ENCODE measurements at places on chromosomes 4 and X.

GRCh38 chrX:48025561-48025960 is 18.8 kb downstream of the SPACA5 start:
- peak; percentile 42 for DNase-seq

DNA sequence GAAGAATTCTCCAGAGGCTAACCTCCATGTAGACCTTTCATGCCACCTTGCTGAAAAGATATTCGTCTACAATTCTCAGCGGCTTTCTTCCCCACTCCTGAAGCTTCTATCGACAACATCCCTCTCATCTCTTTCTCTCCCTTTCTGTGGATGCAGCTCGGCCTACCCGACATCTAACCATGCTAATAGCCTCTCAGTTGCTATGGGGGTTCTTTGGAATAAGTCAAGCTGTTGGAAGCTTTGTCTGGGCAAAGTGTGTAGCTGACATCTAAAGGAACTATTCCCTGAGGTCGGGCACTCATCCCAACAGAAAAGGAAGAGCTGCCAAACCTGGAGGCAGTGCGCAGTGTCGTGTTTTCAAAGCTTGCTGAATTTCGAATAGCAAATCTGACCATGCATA is 192.1 kb downstream of the RBMX2 start:
- DNase-seq, result no peak

DNA sequence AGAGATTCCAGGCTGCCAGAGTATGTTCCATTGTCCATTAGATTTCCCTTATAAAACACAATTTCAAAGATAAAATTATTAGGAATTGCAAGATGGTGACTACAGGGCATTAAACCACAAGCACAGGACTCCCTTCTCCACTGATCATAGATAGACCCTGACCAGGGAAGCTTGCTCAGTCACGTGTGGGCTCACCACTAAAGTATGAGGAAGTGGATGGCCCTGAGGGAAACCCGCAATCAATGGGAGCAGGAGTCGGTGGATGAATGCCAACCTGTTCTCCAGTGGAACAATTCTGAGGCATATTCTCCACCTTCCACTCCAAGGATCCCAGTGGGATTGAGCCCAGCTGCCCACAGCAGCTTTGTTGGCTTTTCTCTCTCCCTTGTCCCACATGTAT is 515.7 kb downstream of the BCOR start:
- DNase-seq, result no peak

DNA sequence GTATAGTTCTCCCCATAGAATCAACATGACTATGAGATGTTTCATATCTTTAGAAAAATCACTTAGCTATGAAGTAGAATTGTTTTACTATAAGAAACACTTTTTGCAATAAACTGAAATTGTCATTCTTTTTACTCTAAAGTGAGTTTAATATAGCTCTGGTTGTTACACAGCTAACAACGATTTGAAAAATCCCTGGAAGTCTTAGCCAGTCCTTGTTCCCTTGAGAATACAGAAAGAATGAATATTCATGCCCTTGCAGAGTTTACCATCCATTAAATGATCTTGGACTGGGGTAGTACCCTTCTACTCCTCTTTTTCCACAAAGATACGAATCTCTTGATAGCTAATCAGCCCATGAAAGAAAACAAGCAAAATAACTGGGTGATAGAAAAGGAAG is 141.8 kb downstream of the JADE1 start:
- no peak for DNase-seq

- no peak for DNase-seq
Observed at GRCh38 chr4:167171928-167172327, 62.4 kb downstream of the SPOCK3 start.

GRCh38 chr4:174444390-174444789 is 77.9 kb downstream of the HPGD start:
- DNase-seq, result no peak

DNA sequence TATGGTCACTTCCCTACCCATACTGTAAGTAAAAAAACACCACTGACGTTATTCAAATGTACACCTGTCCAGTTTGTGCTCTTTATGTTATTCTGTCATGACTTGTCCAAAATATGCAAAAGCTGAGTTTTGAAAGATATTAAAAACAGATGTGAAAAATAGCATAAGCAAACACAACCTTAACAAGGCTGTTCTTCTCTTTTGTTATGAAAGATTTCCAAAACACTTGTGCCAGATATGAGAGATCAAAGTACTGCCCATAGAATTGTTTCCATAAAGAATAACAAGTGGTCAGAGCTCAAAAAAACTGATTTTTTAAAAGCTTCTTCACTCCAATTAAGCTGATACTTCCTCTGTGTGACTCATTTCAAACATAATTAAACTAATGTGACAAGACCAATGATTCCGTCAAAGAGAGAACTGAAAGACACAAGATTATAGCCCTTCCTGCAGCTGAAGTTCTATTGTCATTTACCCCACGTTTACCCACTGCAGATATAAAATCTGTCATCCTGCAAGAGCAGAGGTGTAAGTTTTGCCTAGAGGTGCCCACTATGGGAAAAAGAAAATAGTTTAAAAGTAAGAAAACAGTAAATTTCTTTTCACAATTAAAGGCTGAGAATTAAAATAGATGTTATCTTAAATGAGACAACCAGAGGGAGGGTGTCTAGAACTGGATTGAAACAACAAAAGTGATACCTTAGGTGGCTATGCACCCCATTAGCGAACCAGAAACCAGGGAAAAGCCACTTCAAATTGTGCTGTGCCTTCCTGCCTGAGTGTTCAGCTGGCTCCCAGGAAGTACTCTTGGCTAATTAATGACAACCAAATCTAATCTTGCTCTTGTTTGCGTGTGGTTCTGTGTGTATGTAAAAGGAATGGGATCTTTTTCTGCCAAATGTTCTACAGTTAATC is 30.1 kb downstream of the RASSF6 start:
- no peak for DNase-seq

Measured in stimulated activated CD4-positive, alpha-beta T cell treated with anti-CD3 and anti-CD28 coated beads, Interleukin-1b, Interleukin-23, amount 100 ng/mL, for 4 hours (primary cell).